ENCODE measurements at places on chromosomes 5 and 9.
A peak's percentile ranks its signal among the peaks of the same experiment; 100 is the strongest.

DNA sequence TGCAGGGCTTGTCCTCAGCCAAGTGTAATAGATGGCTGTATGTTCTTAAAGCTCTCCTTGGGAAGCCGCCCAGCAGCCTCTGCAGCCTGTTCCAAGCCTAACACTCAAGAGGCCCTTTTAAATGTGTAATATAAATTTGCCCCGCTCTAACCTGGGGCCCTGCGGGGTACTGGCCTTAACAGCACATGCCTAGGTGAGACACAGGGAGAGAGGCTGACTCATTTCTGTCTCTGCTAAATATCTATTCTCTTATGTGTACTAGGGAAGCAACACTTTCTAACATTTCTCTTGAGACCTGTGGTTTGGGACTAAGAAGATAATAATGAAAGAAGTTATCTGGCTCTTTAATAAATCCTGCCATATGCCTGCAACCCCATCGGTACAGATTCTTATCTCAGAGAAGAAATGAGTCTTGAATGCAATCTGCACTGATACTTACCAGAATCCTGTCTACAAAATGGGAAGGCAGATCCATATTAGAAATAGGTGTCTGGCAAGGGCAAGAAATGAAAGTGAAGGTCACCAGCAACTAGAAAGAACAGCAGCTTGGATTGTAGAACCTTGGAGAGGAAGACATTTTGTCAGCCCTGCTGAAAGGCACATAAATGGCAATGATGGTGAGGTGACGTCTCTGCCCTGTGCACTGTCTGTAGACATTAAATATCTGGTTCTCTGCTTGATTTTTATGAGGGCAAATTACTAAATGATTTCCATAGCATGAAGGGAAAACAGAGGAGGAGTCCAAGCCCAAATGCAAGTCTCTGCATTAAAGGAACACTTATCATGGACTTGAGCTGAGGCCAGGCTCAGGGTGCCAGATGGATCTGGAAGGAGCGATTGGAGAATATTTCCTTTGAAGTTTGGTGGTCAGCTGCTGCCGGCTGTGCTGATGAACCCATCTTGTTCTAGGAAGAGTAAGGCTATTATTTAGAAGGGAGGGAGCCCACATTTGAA is 14.5 kb upstream of the TGFBI start:
- H3K27ac ChIP-seq: no peak overlapping the region
- H3K4me3 ChIP-seq: no peak overlapping the region
- peaks cover 29% of the 10 kb centered on the region for H3K27me3 ChIP-seq
- H3K36me3 ChIP-seq: no peaks in the 10 kb centered on the region
- DNase-seq: no peak

DNA sequence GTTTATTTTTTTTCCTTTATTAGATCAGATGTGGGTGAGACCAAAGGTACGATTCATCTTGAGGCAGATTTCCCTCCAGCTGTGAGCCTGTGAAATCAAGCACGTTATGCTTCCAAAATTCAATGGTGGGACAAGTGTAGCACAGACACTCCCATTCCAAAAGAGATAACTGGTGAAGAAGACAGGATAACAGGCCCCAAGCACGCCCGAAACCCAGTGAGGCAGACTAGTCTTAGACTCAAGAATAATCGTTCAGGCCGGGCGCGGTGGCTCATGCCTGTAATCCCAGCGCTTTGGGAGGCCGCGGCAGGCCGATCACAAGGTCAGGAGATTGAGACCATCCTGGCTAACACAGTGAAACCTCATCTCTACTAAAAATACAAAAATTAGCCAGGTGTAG is 36.8 kb upstream of the COL5A1 start:
- no peaks in the 10 kb centered on the region for H3K36me3 ChIP-seq
- no peaks in the 10 kb centered on the region for H3K27me3 ChIP-seq
- H3K4me1 ChIP-seq: no peaks in the 10 kb centered on the region

GRCh38 chr9:114291064-114291474 is 31.8 kb upstream of the ORM1 start:
- no peak overlapping the region for H3K27ac ChIP-seq
- peak; percentile 46 for DNase-seq
- peaks cover 4% of the 10 kb centered on the region for H3K36me3 ChIP-seq
- peaks cover 5% of the 10 kb centered on the region for H3K4me1 ChIP-seq

DNA sequence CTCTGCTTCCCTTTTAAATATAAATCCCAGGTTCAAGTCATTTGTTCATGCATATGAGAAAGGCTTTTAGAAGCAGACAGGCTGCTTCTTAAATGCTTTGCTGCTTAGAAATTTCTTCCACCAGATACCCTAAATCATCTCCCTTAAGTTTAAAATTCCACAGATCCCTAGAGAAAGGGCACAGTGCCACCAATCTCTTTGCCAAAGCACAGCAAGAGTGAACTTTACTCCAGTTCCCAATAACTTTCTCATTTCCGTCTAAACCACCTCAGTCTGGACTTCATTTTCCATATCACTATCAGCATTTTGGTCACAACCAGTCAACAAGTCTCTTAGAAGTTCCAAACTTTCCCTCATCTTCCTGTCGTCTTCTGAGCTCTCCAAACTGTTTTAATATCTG is 679.8 kb upstream of the FTMT start:
- H3K27me3 ChIP-seq: no peaks in the 10 kb centered on the region
- no peaks in the 10 kb centered on the region for H3K4me1 ChIP-seq
- H3K4me3 ChIP-seq: no peak overlapping the region
- no peak for DNase-seq

GRCh38 chr5:132492386-132493125 is 2.0 kb upstream of the IRF1 start:
- H3K36me3 ChIP-seq: peaks cover 6% of the 10 kb centered on the region
- H3K27ac ChIP-seq: peak overlapping the region; percentile 99
- H3K4me1 ChIP-seq: peaks cover 63% of the 10 kb centered on the region
- DNase-seq: no peak
- peak overlapping the region; percentile 44 for H3K4me3 ChIP-seq

DNA sequence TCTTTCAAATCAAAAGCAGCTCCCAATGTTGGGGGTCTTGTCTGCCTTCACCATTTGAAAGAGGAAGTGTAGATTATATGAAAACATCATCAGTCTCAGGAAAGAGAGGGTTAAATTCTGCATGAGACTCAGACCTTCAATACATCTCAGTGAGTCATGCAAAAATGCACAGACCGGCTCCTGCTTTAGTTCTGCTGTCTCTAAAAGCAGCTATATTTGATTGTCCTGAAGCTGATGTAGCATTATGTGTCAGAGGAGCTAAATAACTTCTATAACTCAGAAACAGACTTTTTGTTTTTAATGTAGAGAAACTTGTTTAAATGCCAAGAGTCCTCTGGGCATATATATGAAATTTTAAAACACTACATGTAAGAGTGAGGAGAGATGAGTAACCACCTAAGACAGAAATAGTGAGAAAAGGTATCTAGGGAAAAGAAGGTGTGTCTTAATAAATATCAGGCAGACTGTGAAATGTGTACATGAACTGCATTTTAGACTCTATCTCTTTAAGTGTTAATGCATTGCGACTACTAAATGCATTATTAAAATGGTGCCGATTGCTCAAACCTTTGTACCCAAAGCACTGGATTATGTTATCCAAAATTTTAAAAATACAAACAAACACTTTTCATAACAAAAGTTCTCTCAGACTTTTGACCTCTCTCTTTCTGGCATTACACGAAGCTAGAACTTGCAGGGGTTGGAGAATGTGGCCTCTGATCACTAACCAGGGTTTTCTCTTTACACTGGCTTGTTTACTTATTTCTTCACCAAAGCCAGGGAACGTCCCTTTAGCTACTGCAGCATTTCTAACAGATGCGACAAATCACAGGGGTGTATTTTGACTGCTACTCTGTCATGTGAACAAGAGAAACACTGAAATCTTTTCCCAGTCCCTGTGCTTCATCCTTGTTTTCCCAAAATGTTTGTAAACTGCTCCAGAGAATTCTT is 302.3 kb downstream of the ARL15 start:
- H3K4me1 ChIP-seq: no peaks in the 10 kb centered on the region
- H3K27me3 ChIP-seq: no peaks in the 10 kb centered on the region
- no peak for DNase-seq
- H3K4me3 ChIP-seq: no peak overlapping the region
- no peaks in the 10 kb centered on the region for H3K36me3 ChIP-seq

GRCh38 chr5:107466233-107466769 is 204.4 kb downstream of the EFNA5 start:
- no peak for DNase-seq
- H3K4me1 ChIP-seq: peaks cover 10% of the 10 kb centered on the region
- H3K4me3 ChIP-seq: no peak overlapping the region
- H3K36me3 ChIP-seq: no peaks in the 10 kb centered on the region
- H3K27me3 ChIP-seq: no peaks in the 10 kb centered on the region

DNA sequence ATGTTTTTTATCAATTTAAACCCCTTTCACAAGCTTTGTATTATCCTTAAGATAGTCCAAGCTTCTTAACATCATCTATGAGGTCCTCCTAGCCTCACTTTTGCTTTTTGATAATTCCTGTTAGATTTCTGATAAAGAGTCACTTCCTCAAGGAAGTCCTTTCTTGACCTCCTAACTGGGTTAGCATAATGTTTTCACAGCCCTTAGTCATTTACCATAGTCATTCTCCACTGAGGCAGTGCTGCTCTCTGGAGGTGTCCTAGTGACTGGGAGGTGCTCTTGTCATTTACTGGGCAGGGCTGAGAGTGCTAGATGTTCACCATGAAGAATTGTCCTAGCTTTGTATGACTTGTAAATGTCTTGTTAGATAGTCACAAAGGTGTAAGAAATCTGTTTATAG is 26.4 kb downstream of the TNPO1 start:
- DNase-seq: no peak
- no peak overlapping the region for H3K27ac ChIP-seq
- H3K27me3 ChIP-seq: no peaks in the 10 kb centered on the region
- no peaks in the 10 kb centered on the region for H3K36me3 ChIP-seq

DNA sequence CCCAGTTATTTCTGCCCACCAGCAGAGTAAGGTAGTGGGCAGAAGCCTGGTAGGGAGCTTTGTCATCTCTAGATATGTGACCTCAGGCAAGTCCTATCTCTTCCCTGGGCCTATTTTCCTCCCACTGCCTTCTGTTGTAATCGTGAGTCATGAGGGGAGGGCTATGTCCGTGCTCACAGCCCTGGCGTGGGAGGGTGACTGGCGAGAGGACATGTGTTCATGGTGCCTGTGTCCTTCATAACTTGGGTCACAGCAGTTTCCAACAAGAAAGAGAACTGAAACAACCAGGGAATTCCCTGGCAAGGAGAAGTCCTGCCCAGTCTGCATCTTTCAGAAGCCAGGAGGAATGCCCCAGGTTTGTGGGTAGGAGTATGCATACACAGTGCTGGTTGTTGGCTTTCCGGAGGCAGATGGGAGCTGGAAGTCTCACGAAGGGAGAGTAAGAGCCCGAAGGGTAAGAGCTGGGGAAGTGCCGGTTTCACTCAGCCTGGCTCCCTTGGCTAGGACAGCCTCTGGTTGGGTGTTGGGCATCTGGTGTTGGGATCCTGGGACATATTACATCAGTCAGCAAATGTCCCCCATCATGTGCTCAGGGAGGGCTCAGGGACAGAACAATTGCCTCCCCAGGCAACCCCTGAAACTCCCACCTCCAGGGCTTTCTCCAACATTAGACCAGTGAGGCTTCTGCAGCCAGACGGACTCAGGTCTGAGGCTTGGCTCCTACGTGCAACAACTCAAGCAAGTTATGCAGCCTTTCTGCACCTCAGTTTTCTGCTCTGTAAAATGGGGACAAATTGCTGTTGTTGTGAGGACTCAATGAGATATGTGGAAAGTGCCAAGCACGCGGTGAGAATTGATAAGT is 4.3 kb upstream of the TIFAB start:
- no peaks in the 10 kb centered on the region for H3K36me3 ChIP-seq
- no peak overlapping the region for H3K4me3 ChIP-seq
- H3K27me3 ChIP-seq: peaks cover 25% of the 10 kb centered on the region
- H3K4me1 ChIP-seq: peaks cover 6% of the 10 kb centered on the region
- no peak for DNase-seq

GRCh38 chr5:122374110-122374509 is 62.1 kb downstream of the SNCAIP start:
- no peak for DNase-seq
- H3K27me3 ChIP-seq: no peaks in the 10 kb centered on the region
- no peak overlapping the region for H3K27ac ChIP-seq
- H3K36me3 ChIP-seq: no peaks in the 10 kb centered on the region
- no peak overlapping the region for H3K4me3 ChIP-seq

GRCh38 chr5:65462139-65462705 is 19.5 kb downstream of the ADAMTS6 start:
- no peak overlapping the region for H3K4me3 ChIP-seq
- no peak overlapping the region for H3K27ac ChIP-seq
- H3K4me1 ChIP-seq: no peaks in the 10 kb centered on the region
- DNase-seq: no peak

DNA sequence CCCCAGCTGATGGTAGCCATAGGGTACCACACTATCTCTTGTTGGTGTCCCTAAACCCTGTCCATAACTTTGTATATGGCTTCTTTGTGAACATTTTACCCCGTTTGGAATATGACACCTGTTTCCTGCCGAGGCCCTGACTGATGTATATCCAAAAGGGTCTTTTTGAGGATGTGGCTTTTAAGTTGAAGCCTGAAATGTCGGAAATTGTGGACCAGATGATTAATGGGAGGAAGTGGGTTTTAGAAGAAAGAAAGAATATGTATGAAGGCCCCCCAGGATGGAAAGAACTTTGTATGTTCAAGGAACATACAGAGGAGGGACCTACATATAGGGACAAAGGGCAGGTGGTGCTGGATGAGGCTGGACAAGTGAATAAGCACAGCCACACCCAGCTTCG is 16.7 kb upstream of the TNFSF8 start:
- peaks cover 13% of the 10 kb centered on the region for H3K27me3 ChIP-seq
- no peak for DNase-seq
- peaks cover 20% of the 10 kb centered on the region for H3K4me1 ChIP-seq
- H3K36me3 ChIP-seq: no peaks in the 10 kb centered on the region
- no peak overlapping the region for H3K4me3 ChIP-seq

GRCh38 chr5:178325679-178326373 is 93.2 kb upstream of the PHYKPL start:
- no peak overlapping the region for H3K27ac ChIP-seq
- DNase-seq: no peak
- H3K27me3 ChIP-seq: no peaks in the 10 kb centered on the region
- peaks cover 4% of the 10 kb centered on the region for H3K4me1 ChIP-seq
- H3K36me3 ChIP-seq: no peaks in the 10 kb centered on the region
- no peak overlapping the region for H3K4me3 ChIP-seq

DNA sequence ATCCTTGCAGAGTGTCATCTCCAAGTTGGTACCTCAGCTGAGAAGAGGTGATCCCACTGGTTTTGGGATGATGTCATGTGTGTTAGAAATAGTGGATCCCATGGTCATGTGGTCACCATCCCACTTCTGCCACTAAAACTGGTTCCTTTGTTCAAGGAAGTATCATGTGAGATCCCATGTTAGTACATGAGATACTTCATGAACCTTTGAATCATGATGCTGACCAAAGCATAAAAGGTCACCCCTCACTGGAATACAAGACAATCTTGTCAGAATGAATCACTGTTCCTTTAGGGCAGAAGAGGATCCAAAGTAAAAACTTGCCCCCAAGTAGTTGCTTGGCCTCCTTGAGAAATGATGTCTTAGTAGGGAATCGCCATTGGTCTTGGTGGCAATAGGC is 150.9 kb upstream of the MOCS2 start:
- no peaks in the 10 kb centered on the region for H3K36me3 ChIP-seq
- no peak overlapping the region for H3K4me3 ChIP-seq
- H3K27ac ChIP-seq: no peak overlapping the region
- no peak for DNase-seq

- H3K4me3 ChIP-seq: no peak overlapping the region
- DNase-seq: no peak
- H3K27me3 ChIP-seq: no peaks in the 10 kb centered on the region
- H3K36me3 ChIP-seq: peaks cover 15% of the 10 kb centered on the region
- peaks cover 8% of the 10 kb centered on the region for H3K4me1 ChIP-seq
Measured at GRCh38 chr5:32413466-32414263, 30.9 kb downstream of the ZFR start.

Data from naive B cell (primary cell).